ENCODE measurements at places on chromosomes 1 and 21.

DNA sequence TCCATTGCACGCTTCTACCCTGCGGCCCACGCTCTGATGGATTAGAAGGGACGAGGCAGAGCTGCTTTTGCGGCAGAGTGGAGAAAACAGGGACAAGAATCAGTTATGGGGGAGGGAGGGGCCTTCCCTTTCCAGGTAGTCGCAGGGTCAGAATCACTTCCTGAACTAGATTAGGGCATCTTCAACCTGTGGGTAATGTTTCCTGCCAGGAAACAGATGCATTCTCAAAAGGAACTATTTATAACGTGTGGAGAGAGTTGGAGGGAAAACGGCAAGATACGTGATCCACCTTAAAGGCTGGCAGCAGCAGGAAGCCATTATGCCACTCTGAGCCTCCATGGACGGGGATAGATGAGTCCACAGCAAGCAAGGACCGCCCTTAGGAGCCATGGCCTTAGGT is 59.9 kb upstream of the CNTN2 start:
- no peak for DNase-seq

GRCh38 chr1:164578479-164579200 is 19.7 kb downstream of the PBX1 start:
- DNase-seq = no peak

GRCh38 chr1:248686815-248687214 is 15.8 kb downstream of the OR14I1 start:
- no peak for DNase-seq

- no peak for DNase-seq
Observed at GRCh38 chr1:212254853-212255363, 30.3 kb upstream of the PPP2R5A start.

DNA sequence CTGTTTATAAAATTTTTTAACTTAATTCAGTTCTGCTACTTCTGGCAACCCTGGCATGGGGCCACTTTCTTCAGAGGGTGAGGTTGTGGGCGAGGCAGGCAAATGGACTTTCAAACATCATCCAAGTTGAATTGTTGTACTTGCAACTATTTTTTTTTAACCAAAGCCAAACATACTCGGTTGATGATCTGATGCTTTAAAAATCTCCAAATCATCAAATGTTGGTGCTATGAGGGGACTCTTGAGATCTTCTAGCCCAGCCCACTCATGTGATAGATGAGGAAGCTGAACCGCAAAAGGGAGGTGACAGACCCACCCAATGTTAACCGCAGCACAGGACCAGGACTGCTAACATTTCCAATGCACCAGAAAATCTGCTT is 6.7 kb downstream of the SLC1A7 start:
- DNase-seq = no peak

- no peak for DNase-seq
Observed at GRCh38 chr1:100440075-100440809, 87.9 kb downstream of the CDC14A start.

GRCh38 chr1:92848201-92848600 is 16.4 kb downstream of the RPL5 start:
- no peak for DNase-seq

- DNase-seq = no peak
Observed at GRCh38 chr1:196063952-196064351, 544.3 kb downstream of the KCNT2 start.

- no peak for DNase-seq
Observed at GRCh38 chr21:43767984-43768867, 7.9 kb downstream of the CSTB start.

- no peak for DNase-seq
Observed at GRCh38 chr1:217388522-217389065, 242.3 kb downstream of the GPATCH2 start.

DNA sequence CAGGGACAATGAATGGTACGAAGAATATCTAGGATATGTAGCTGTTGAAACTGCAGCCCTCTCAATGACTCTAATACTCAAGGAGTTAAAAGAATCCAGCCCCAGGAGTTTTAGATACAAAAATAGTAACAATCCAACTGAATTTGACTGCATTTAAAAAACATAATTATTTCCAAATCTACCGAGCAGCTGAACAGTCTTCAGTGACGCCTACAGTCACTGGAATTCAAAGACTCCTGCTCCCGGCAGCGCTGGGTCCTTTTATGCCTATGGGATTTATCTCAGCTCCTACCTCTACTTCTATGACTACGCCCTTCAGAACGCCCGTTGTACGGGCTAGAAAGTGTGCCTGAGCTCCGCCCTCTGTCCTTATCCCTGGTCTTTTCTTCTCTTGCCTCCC is 55.7 kb downstream of the WARS2 start:
- no peak for DNase-seq

GRCh38 chr1:33327587-33328325 is 6.9 kb upstream of the A3GALT2 start:
- no peak for DNase-seq

DNA sequence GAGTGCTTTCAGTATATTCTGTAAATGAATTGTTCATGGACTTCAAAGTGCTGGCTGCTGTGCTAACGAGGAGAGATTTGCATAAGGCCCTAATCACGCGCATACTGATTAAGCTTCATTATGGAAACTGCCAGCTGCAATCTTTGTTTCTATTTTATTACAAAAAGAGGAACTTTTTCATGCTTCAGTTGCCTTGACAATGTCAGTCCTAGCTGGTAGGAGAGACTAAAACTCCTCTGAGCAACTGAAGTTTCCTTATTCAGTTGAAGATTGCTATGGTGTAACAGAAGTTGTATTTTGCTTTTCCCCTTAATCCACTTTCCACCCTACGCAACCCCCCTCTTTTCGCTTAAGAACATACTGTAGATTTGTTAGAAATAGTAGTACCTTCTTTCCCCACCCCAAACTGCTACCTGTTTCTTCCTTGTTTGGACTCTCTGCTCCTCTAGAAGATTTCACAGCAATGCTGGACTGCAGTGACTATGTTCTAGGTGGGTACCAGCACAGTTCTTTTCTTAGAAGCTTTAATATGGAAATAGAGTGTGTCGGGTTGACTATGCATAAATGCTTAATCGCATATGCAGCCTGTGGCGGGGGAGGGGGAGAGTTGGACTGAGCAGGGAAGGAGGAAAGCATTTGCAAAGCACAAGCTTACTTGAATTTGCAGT is 108.3 kb downstream of the POU2F1 start:
- peak; percentile 33 for DNase-seq

DNA sequence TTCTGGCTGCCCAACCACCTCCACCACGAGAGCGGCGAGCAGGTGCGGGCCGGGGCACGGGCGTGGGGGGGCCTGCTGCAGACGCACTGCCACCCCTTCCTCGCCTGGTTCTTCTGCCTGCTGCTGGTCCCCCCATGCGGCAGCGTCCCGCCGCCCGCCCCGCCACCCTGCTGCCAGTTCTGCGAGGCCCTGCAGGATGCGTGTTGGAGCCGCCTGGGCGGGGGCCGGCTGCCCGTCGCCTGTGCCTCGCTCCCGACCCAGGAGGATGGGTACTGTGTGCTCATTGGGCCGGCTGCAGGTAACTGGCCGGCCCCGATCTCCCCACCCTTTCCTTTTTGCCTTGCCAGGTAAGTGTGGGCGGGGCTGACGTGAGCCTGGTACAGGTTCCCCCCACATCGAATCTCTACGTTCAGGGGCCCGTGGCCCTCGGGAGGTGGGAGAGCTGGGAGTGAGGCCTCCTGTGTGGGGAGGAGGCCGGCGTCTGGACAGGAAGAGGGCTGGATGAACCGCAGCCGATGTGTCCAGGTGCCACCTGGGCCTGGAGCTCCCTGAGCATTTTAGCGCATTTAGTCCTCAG is 51.7 kb downstream of the COL18A1 start:
- DNase-seq = no peak

Data from NCI-H524 (cell line).